ENCODE measurements at places on chromosomes 16 and 17. TPM values are rescaled to one million over a fixed set of nuclear protein-coding genes. Genes with fewer than 3 reads are reported as not detected.
A peak's percentile ranks its signal among the peaks of the same experiment; 100 is the strongest.

DNA sequence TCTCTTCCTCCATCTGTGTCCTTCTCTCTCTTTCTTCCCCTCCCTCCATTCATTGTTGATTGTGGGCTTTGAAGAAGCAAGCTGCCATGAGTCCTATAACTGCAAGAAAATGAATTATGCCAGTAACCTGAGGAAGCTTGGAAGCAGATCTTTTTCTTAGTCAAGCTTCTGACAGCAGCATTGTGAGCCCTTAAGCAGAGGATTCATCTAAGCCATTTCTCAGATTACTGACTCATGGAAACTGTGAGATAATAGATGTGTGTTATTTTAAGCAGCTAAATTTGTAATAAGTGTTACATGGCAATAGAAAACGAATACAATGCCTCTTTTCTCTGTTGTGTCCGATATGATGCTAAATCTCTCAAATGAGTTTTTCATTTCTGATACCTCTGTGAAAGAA, 1109.7 kb downstream of the CDH11 start:
- no peaks in the 10 kb centered on the region for H3K4me1 ChIP-seq
- H3K27ac ChIP-seq = no peak overlapping the region
- no peaks in the 10 kb centered on the region for H3K36me3 ChIP-seq
- peaks cover 75% of the 10 kb centered on the region for H3K27me3 ChIP-seq
- no peak for DNase-seq

DNA sequence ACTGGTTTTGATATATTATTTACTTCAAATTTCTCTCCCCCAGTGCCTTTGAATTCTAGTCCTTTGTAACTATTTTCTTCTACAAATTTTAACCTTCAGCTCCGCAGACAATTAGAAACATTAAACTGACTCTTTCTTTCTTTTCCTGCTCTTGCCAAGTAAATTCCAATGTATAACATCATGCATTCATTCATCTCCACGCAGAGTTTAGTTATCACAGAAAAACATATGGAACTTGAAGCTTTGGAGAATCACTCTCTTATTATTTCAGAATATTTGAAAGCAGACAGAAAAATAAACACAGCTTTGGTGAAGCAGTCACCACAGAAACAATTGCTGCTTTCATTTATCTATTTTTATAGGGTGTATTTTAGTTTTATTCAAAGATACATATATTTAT, 778.7 kb upstream of the CDH8 start:
- no peak overlapping the region for H3K27ac ChIP-seq
- H3K4me1 ChIP-seq = no peaks in the 10 kb centered on the region
- H3K27me3 ChIP-seq = no peaks in the 10 kb centered on the region
- no peak overlapping the region for H3K4me3 ChIP-seq
- H3K36me3 ChIP-seq = no peaks in the 10 kb centered on the region

CEP20 gene
- 25.9 TPM for total RNA-seq

DNA sequence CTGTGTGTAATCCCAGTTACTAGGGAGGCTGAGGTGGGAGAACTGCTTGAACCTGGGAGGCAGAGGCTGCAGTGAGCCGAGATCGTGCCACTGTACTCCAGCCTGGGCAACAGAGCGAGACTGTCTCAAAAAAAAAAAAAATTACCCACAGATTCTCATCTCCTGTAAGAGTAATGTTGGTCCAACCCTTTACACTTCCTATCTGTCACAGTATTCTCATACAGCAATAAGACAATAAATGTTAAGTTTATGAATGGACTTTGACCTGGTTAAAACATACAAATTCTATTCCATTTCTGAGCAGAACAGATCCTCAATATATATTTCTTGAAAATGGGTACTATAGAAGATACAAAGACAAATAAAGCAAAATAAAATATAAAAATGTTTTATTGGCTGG, 30.4 kb upstream of the TAOK1 start:
- no peaks in the 10 kb centered on the region for H3K36me3 ChIP-seq
- no peak overlapping the region for H3K27ac ChIP-seq
- no peak for DNase-seq

DNA sequence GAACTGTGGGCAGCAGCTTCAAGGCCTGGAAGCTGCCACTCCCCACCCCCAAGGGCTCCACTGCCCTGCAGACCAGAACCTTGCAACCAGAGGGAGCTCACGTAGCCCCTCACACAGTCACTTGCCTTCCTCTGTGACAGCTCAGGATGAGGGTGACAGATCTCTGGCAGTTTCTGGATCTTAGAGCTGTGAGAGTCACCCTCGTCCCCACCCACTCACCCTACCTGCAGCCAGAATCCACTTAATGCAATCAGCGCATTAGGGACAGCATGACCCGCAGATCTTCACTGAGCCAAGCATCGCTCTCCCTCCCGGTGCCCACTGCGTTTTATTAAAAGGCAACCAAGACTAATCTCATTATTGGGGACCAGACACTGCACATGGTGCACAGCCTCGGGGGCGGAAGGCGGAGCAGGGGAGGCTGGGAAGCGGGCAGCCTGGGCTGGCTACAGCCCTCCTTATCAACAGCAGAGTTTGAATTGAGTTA, 3.5 kb downstream of the CYB561 start:
- peak; percentile 21 for DNase-seq
- no peaks in the 10 kb centered on the region for H3K27me3 ChIP-seq
- peaks cover 44% of the 10 kb centered on the region for H3K4me1 ChIP-seq
- H3K36me3 ChIP-seq = no peaks in the 10 kb centered on the region
- no peak overlapping the region for H3K4me3 ChIP-seq

- no peaks in the 10 kb centered on the region for H3K27me3 ChIP-seq
- DNase-seq = no peak
- no peak overlapping the region for H3K4me3 ChIP-seq
- no peaks in the 10 kb centered on the region for H3K36me3 ChIP-seq
- H3K4me1 ChIP-seq = no peaks in the 10 kb centered on the region
- H3K27ac ChIP-seq = no peak overlapping the region
These were observed 15.4 kb downstream of the RGS11 start for GRCh38 chr16:260326-260725.

GRCh38 chr16:67013823-67014633, 14.9 kb upstream of the CBFB start:
- H3K27ac ChIP-seq = no peak overlapping the region
- peak; percentile 32 for DNase-seq
- H3K27me3 ChIP-seq = no peaks in the 10 kb centered on the region

DNA sequence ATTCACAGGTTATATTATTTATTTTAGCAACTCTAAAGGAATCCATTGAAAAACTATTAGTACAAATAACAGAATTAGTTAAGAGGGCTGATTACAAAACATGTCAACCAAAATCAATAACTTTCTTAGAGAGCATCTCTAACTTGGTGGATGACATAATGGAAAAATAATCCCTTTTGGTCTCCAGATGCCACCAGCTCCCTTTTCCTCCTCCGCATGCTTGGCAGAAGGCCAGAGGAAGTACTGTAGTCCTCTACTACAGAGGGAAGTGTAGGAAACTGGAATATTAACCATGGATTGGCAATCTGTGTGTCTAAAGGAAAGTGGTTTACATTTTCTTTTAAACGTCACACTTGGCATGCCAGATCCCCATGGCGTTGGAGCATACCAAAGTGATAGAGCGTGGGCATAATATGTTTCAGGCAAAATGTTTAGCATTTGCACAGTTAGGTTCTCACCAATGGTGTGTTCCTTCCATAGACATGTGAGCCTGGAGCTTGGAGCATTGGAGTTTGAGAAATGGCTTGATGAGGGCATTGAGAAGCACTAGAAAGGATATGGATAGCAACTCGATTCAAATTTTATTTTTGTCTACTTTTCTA, 106.3 kb downstream of the PRKCB start:
- no peak overlapping the region for H3K27ac ChIP-seq
- H3K4me1 ChIP-seq = no peaks in the 10 kb centered on the region
- no peak for DNase-seq
- H3K4me3 ChIP-seq = no peak overlapping the region
- H3K27me3 ChIP-seq = peaks cover 31% of the 10 kb centered on the region

GRCh38 chr16:4316108-4316863, 419 bp downstream of the GLIS2 start:
- no peaks in the 10 kb centered on the region for H3K27me3 ChIP-seq
- peak; percentile 16 for DNase-seq
- no peak overlapping the region for H3K27ac ChIP-seq
- peak overlapping the region; percentile 75 for H3K4me3 ChIP-seq
- peaks cover 10% of the 10 kb centered on the region for H3K4me1 ChIP-seq
- no peaks in the 10 kb centered on the region for H3K36me3 ChIP-seq

Data from PC-3 (cell line).